CD8-positive, alpha-beta T cell (primary cell): ENCODE measurements at places on chromosomes 7 and 10.

- DNase-seq: no peak
Measured at GRCh38 chr7:110224643-110225042, 866.3 kb upstream of the LRRN3 start.

DNA sequence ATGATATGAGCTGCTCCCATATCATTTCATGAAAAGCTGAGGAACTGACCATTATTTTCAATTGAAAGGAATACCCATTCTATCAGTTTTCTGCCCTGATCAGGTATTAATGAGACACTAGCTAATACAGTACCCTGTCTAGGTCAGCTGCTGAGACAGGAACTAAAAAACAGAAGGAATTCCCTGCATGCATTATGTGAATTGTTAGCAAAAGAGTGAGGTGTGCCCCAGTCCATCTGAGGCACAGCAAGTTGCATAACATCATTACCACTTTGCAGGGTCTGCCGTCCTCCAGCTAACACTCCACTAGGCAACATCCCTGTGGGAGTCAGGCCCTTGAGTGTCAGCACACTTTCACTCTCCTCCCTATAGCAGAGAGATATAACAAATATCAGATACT lies 11.1 kb upstream of the MSS51 start:
- DNase-seq: no peak

- DNase-seq: no peak
Measured at GRCh38 chr10:13848520-13849445, 262.0 kb downstream of the PRPF18 start.

DNA sequence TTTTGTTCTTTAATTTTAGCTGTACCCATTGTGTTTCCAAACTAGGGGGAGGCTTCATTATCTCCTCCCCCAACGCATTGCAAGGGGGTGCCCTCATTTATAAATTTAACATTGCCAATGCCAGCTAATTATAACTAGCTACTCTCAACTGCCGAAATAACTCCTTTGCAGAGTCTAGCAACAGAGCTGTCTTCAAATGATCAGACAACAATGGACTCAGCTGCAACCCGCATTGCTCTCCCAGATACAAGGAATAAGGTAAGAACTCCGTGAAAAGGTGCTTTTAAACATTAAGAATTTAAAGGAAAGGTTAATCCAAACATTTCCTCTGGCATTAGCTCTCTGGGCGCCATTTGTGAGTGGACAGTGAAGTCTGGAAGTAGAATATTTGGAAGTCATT lies 116.2 kb downstream of the GFRA1 start:
- no peak for DNase-seq

DNA sequence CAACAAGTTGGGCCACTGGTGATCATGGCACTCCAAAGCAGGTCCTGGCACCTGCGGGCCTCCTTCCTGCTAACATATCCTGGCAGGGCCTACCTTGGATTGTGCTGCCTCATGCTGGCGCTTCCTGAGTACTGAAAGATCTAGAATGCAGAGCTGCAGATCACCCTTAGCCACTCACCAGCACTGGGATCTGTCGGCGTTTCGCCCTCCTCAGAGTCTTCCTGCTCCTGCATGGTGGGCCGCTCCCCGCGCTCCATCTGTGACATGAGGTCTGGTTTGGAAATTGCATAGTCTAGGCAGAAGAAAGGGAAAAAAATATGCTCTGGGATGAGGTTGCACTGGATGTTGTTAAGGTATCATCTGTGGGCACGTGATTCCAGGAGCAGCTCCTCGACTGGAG lies 10.0 kb downstream of the ZNF777 start:
- no peak for DNase-seq

DNA sequence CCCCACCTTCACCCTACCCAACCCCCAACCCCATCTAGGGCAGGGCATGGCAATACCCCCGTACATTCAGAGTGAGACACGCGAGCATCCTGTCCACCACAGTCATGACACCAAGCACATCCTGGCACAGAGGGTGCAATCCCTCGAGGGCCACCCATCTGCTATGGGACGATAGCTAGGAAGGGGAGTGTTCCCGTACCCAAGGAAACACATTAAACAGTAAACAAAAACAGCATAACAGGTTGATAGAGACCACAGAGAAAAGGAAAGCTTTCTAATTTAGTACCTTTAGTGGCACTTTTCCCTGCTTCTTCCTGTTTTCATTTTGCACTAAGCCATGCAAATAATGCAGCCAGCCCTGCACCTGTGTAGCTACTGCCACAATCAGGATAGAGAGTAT lies 2.3 kb upstream of the SMKR1 start:
- peak; percentile 56 for DNase-seq

DNA sequence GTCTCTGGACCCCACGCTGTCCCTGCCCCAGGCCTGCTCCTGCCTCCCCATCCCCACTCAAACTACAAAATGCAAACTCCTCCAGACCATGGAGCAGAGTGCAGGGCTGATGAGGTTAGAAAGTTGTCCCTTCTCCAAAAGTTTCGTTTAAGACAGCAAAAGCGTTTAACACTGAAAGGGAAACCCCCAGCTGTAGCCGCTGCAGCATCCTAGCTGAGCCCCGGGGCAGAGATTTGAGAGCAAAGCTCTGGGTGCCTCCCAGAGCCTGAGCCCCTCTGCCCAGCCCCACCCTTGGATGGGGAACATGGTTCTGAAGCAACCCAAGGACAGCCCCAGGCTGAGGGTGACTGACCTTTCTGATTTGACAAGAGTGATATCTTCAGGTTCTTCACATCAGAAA lies 52.8 kb upstream of the ENO4 start:
- no peak for DNase-seq

DNA sequence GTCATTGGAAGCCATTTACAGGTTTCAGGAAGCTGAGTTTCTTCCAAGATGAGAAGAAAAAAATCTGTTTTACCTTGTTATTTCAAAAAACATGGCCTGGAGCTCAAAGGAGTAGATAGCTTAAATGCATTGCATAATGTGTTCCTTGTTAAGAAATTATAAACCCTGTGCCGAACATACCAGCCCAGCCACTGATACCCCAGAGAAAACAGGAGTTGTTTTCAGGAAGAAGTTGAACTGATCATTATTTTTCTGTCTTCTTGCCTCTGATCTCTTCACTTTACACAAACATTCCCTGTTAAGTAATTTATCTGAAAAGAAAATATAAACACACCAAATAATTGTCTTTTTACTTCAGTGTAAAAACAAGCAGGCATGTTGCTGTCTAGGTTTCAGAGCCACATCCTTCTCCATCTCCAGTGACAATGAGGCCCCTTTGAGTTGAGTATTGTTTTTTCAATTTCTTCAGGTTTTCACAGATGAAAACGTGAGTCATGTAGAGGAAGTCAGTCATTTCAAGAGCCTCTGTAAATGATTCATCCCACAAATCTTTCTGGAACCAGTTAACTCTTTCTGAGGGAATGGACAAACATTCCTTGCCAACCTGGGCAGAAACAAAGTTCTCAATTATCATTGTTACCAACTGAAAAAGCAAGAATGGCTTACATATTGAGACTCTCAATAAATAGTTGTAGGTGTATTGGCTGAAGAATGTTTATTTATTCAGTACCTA lies 244.2 kb downstream of the IPMK start:
- no peak for DNase-seq

DNA sequence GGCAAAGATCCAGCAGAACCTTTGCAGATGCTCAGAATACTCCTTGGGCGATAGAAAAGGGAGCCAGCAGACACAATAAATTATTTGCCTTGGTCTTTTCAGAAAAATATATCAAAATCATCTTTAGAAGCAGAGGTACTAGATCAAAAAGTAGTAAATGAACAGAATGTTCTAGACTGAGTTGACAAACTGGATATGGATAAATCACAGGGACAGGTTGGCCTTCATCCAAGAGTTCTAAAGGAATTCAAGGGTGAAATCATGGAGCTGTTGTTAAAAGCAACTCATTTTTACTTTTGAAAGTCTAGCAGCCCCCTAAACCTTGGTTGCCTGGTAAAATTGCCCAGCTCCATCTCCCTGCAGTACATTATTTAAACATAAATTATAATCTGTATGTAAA lies 99.1 kb downstream of the PLCE1 start:
- no peak for DNase-seq

DNA sequence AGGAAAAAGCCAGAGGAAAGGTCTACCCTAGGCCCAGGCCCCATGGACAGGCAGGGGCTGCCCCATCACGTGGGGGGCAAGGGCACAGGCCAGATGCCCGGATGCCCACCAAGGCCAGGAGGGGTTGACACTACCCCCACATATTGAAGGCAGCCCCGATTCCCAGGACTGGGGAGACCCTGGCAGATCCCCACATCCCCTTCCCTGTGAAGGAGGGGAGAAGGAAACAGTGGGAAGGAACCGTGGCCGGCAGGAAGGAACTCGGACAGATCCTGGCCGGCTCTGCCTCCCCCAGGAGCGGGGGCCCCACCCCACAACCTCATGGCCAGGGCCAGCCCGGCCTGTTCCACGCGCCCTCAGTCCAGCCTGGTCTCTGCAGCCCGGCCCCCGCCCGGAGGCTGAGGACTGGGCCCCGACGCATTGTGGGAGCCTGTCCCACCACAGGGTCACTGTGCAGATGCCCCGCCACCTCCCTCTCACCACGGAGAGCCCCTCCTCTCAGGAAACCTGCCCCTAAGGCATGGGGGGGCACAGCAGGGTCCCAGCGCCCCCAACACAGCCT lies 41.3 kb downstream of the PAPOLB start:
- no peak for DNase-seq

GRCh38 chr7:54888067-54888733 lies 129.2 kb upstream of the SEC61G start:
- DNase-seq: no peak

DNA sequence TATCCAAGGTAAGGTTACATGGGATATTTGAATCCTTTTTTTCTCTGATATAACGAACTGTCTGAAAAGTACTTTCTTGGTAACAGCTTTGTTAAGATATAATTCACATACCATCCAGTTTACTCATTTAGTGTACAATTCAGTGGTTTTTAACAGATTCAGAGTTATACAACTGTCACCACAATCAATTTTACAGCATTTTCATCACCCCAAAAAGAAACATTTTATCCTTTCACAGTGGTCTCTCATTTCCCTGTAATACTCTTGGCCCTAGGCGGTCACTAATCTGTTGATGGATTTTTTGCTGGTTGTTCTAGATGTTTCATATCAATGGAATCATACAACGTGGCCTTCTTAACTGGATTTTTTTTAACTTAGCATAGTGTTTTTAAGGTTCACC lies 91.6 kb downstream of the GLCCI1 start:
- no peak for DNase-seq

GRCh38 chr7:73597978-73598782 lies 19.8 kb upstream of the TBL2 start:
- DNase-seq: no peak

DNA sequence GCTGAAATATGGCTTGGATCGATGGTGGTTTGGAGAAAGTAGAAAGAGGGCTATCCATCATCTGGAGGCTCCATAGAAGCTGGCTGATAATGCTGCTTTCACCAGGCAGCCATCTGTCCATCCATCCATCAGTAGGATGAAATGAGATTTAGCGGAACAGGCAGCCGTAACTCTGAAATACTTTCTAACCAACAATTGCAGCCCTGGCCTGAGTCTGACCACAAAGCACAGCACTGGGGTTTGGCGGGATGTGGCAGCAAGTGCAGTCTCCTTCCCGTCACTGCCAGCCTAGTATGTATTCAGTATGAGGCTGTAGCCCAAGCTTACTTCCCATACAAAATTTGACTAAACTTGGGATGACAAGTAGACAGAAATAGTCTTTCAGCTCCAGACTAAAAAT lies 38.0 kb downstream of the R3HCC1L start:
- DNase-seq: no peak

DNA sequence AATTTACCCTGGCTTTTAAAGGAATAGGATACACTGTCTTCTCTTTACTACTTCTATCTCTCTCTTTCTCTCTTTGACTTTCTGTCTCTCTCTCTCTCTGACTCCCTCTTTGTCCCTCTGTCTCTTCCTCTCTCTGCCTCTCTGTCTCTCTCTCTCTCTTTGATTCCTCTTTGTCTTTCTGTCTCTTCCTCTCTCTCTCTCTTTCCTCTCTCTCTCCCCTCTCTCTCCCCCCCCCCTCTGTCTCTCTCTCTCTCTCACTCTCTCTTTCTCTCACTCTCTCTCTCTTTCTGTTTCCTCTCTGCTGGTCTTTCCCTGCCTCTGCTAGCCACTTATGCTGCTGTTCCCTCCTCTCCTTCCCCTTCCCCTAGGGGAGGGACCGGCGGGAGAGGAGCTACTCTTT lies 149.0 kb downstream of the LYZL1 start:
- no peak for DNase-seq

DNA sequence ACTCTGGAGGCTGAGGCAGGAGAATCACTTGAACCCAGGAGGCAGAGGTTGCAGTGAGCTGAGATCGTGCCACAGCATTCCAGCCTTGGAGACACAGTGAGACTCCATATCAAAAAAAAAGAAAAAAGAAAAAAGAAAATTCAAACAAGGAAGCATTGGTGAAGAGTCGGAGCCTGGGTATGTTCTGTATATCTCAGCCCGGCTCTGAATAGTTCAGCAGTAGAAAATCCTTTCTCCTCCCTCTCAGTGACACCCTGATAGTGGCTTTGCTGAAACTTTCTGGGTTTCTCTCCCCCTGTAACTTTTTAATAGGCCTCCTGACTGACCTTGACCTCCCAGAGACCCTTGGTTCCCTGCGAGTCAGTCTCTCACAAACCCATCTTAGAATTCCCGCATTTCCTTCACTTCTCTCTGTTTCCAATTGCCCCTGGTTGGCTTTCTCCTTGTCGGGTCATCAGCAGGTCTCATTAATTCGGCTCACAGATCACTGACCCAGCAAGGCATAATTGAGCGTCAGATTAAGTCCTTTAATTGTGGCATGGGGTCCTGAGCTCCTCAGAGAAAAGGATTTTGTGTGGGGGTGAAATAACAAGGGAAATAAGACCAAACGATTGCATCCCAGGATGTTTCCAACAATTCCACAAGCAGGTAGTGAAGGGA lies 541.6 kb upstream of the NRP1 start:
- no peak for DNase-seq

GRCh38 chr10:23197416-23197861 lies 5.3 kb downstream of the PTF1A start:
- no peak for DNase-seq

DNA sequence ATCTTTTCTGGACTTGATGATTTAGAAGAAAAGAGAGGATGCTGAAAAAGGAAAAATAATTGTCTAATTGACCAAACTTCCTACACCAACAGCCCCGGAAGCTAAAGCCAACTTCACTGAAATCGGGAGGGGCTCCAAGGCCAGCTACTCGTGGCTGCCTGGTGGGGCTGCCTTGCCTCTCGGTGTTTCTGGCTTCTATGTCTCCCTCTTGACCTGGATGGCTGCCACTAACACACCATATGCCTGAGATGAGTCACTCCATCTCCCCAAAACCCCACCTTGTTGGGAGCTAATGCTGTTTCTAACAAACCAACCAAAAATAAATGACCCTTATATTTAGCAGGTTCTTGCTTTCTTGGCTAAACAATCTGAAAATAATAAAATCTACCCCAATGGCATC lies 87.6 kb upstream of the AFAP1L2 start:
- no peak for DNase-seq

DNA sequence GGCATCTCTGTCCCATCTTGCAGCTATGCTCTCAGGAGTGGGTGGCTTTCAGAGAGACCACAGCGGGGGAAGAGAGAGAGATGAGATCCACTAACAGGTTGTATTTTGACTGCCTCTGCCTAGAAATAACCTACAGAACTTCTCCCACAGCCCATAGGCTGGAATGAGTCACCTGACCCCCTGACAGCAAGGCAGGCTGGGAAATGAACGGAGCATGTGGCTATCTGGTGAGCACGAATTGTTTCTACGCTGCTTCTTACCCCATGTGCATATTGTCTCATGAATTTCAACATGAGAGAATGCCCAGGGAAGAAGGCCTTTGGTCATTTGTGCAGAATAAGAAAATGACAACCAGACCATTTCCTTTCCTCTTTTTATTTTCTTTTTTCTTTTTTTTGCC lies 151.3 kb downstream of the SNX10 start:
- no peak for DNase-seq
